ENCODE measurements at places on chromosomes 1 and 21.

DNA sequence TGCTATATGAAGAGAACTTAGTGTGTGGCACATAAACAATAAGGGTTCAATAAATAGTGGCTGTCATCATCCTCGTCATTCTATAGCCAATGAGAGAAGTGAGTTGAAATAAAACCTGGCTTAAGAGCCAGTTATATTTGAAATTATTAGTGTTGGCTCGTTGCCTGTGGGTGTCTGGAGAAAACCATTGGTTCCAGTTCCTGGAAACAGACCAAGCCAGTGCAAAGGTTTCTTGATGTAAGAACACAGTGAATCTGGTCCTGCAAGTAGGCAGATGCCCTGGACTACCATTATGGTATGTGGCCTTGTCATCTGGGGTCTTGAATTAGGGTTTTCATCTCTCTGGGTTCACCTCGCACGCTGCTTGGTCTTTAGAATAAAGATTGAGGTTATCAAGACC is 43.3 kb downstream of the URB2 start:
- no peak overlapping the region for H3K4me3 ChIP-seq
- H3K36me3 ChIP-seq: no peaks in the 10 kb centered on the region
- no peaks in the 10 kb centered on the region for H3K4me1 ChIP-seq
- no peak overlapping the region for H3K27ac ChIP-seq
- no peak for DNase-seq

- H3K4me1 ChIP-seq: peaks cover 11% of the 10 kb centered on the region
- H3K27ac ChIP-seq: no peak overlapping the region
- no peaks in the 10 kb centered on the region for H3K36me3 ChIP-seq
- no peak overlapping the region for H3K4me3 ChIP-seq
- no peaks in the 10 kb centered on the region for H3K27me3 ChIP-seq
- DNase-seq: no peak
Observed at GRCh38 chr1:109201123-109201703, 12.5 kb upstream of the SARS1 start.

GRCh38 chr1:7645751-7646048 is 125.4 kb upstream of the VAMP3 start:
- H3K27me3 ChIP-seq: no peaks in the 10 kb centered on the region
- H3K27ac ChIP-seq: no peak overlapping the region
- no peak for DNase-seq
- H3K4me3 ChIP-seq: no peak overlapping the region
- no peaks in the 10 kb centered on the region for H3K36me3 ChIP-seq
- H3K4me1 ChIP-seq: peaks cover 11% of the 10 kb centered on the region

GRCh38 chr21:34987501-34988072 is 61.5 kb downstream of the RUNX1 start:
- DNase-seq: no peak
- H3K4me3 ChIP-seq: peak overlapping the region; percentile 87
- peak overlapping the region; percentile 95 for H3K27ac ChIP-seq
- peaks cover 90% of the 10 kb centered on the region for H3K4me1 ChIP-seq
- H3K27me3 ChIP-seq: no peaks in the 10 kb centered on the region
- H3K36me3 ChIP-seq: peaks cover 9% of the 10 kb centered on the region

DNA sequence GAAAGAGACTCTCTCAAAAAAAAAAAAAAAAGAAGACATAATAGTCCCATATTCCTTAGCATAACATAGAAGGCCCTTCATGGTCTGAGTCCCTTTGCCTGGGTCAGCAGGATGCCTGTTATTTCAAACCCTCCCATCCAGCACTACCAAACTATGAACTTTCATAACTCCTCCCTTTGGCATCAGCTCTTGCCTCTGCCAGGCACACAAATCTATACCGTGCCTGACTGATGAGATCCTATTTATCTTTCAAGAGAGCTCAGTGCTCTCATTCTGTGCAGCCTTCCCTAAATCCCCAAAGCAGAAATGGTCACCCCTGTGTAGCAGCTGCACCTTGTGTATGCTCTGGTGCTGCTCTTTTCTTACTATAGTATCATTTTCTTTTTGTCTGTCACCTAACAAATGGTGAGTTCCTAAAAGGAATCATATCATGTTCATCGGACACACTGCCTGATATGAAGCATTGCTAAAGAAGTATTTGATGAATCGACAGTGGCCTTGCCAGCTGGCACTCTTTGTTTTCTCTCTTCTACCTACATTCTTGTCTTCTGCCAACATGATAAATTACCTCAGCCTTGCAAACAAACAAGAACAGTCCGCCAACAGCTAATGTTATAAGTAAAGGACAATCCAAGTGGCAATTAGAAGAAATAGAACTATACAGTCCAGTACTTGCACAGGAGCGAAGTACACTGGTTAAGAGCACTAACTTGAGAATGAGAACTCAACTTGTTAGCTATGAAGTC is 29.9 kb downstream of the FMO4 start:
- no peak for DNase-seq
- H3K4me1 ChIP-seq: no peaks in the 10 kb centered on the region

DNA sequence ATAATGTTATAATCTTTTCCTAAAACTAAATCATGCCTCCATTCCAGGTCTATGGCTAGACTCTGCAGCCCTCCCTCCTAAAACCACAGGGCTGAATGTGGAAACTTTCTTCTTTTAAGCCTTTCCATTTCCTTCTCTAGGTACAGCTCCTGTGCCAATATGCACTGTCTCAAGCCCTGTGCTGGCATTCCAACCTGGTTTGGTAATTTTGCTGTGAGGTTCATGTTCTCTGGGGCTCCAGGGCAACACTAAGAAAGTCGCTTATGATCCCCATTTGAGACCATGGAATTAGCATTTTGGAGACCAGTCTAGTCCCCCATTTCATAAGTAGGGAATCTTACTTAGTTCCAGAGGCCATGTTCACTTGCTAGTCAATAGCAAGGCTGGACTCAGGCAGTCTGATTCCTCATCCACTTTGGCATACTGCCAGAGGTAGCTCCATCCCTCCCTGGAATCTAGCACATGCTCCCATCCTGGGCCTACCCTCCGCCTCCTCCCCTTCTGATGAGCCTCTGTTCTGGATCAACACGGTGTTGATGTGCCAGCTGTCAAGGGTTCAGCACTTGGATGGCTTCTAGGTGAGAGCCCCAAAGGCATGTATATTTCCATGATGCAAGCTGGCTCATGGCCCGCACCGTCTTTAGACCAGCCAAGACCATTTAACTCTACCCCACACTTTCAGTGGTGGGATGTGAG is 36.5 kb downstream of the ZMYND12 start:
- no peak for DNase-seq
- no peaks in the 10 kb centered on the region for H3K4me1 ChIP-seq

DNA sequence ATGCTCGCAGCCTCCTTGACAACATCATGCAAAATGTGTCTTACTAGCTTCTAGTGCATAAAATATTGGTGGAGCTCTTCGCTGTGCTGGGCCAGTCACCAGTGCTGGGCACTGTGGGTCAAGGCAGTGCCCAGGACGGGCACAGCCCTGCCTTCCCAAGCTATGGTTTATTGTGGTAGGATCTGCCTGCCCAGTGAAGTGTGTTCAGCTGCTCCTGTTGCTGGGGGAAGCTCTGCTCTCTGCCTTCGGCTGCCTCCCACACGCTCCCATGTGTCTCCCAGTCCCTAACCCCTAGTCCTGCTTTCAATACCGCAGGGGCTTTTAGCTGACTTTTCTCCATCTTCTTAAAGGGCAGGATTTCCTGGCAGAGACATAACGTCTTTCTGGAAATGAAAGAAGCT is 15.7 kb downstream of the EPHX1 start:
- no peak overlapping the region for H3K4me3 ChIP-seq
- no peaks in the 10 kb centered on the region for H3K4me1 ChIP-seq
- H3K27ac ChIP-seq: no peak overlapping the region
- H3K27me3 ChIP-seq: no peaks in the 10 kb centered on the region
